Left ventricle myocardium inferior (tissue), 1 donor: ENCODE measurements at places on chromosomes 6 and 20. TPM values are rescaled to one million over a fixed set of nuclear protein-coding genes. Genes with fewer than 3 reads are reported as not detected.

Gene SRSF12
- total RNA-seq, result not detected

GRCh38 chr6:80256691-80257090, 150.2 kb downstream of the BCKDHB start:
- no peak overlapping the region for H3K27ac ChIP-seq
- no peaks in the 10 kb centered on the region for H3K4me1 ChIP-seq
- no peak overlapping the region for H3K4me3 ChIP-seq
- H3K36me3 ChIP-seq, result no peaks in the 10 kb centered on the region

DNA sequence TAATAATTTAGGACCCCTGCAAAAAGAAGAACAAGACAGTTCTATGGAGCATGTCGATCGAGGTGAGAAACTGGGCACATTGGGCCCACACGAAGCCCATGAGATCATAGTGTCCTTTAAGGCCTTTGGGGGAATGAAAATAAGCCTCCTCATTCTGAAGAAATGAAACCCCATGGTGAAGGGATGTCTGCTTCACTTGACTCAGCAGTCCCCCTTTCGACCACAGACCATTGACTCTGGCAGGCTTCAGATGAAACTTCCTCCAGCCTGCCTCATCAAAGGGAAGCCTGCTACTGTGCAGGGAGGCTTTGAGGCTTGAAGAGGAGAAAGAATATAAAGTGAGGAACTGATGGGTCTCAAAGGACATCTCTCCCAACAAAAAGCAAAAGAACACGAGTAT, 144.2 kb upstream of the FBXL4 start:
- no peaks in the 10 kb centered on the region for H3K4me1 ChIP-seq
- peaks cover 26% of the 10 kb centered on the region for H3K27me3 ChIP-seq
- H3K36me3 ChIP-seq, result no peaks in the 10 kb centered on the region

Gene OARD1
- total RNA-seq, result 19.9 TPM

Gene TRIM31
- total RNA-seq, result not detected

GRCh38 chr6:49766762-49767161, 20.3 kb downstream of the PGK2 start:
- DNase-seq, result no peak
- no peaks in the 10 kb centered on the region for H3K36me3 ChIP-seq
- H3K4me1 ChIP-seq, result no peaks in the 10 kb centered on the region
- no peaks in the 10 kb centered on the region for H3K27me3 ChIP-seq
- no peak overlapping the region for H3K27ac ChIP-seq

- H3K4me1 ChIP-seq, result no peaks in the 10 kb centered on the region
- H3K4me3 ChIP-seq, result no peak overlapping the region
- peak overlapping the region; percentile 25 for H3K27ac ChIP-seq
- DNase-seq, result no peak
- H3K27me3 ChIP-seq, result no peaks in the 10 kb centered on the region
- no peaks in the 10 kb centered on the region for H3K36me3 ChIP-seq
Measured at GRCh38 chr6:68728159-68728979, 93.3 kb downstream of the ADGRB3 start.

Gene BHLHE23
- total RNA-seq, result not detected

GRCh38 chr6:101779051-101779844, 385.7 kb downstream of the GRIK2 start:
- DNase-seq, result no peak
- H3K4me1 ChIP-seq, result peaks cover 19% of the 10 kb centered on the region

DNA sequence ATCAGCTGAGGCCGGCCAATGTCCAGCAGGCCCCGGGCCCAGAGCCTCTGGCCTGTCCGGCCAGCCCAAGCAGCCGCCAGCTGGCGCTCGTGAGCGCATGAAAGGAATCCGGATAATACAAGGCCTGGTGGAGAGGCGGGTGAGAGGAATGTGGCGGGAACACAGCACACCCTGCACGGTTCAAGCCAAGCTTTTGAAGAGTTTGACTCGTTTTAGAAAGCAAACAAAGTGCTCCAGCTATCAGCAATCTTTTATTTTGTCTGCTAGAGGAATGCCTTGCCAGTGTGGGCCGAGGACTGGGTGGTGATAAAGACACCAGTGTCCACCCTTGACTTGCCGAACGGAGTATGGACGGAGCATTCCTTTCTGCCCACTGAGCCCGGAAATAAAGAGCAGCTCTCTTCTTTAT, 9.3 kb upstream of the NEDD9 start:
- DNase-seq, result peak; percentile 36
- no peaks in the 10 kb centered on the region for H3K27me3 ChIP-seq
- H3K4me1 ChIP-seq, result no peaks in the 10 kb centered on the region
- H3K27ac ChIP-seq, result no peak overlapping the region
- no peaks in the 10 kb centered on the region for H3K36me3 ChIP-seq

Gene ZCCHC3
- total RNA-seq, result 11.8 TPM

DNA sequence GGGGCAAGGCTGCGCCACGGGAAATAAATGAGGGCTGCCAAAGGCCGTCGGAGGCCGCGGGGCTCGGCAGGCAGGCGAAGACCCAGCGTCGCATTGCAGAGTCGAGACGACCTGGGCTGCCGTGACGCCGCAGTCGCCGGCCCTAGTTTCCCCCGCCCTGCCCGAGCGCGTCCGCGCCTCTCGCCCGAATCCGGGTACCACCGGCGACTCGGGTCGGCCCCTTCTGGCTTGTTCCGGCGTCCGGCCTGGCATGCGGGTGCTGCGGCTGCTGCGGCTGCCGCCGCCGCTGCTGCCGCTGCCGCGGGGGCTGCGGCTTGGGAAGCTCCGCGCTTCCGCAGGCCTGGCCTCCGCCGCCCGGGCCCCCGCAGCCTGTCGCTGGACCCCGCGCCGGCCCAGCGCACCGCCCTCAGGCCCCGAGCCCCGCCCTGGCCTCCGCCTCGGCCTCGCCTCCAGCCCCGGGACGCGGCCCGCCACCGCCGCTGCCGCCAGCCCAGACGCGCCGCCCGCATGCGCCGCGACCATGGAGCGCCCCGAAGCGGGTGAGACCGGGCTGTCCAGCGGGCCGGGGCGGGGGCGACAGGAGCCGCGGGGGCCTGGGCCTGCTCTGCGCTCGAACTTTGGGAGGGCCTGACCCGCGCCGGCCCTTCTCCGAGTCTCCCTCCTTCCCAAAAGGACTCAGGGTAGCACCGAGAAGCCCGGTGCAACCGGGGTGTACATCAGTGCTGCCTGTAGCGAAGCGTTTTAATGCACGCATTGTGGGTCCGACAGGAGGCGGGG, at the start of gene AKAP7:
AKAP7 (plus strand) TSS at position 224 of the 777 bp plus-strand sequence; CDS start at position 521, 297 bp downstream.
- no peaks in the 10 kb centered on the region for H3K36me3 ChIP-seq
- H3K27ac ChIP-seq, result peak within 1 kb of the TSS; percentile 95
- DNase-seq, result peak; percentile 82
- H3K4me3 ChIP-seq, result peak within 1 kb of the TSS; percentile 81

GRCh38 chr6:45705137-45705855, 310.4 kb downstream of the CLIC5 start:
- no peak overlapping the region for H3K4me3 ChIP-seq
- no peaks in the 10 kb centered on the region for H3K36me3 ChIP-seq
- no peak for DNase-seq
